Tongue (tissue), 3 donors: ENCODE measurements at places on chromosomes 1 and 21. TPM values are rescaled to one million over a fixed set of nuclear protein-coding genes. Genes with fewer than 3 reads are reported as not detected.
A peak's percentile ranks its signal among the peaks of the same experiment; 100 is the strongest.

The CRB1 gene
- 1.2 TPM for total RNA-seq

The RRP1 gene
- 17.2 TPM for total RNA-seq

DNA sequence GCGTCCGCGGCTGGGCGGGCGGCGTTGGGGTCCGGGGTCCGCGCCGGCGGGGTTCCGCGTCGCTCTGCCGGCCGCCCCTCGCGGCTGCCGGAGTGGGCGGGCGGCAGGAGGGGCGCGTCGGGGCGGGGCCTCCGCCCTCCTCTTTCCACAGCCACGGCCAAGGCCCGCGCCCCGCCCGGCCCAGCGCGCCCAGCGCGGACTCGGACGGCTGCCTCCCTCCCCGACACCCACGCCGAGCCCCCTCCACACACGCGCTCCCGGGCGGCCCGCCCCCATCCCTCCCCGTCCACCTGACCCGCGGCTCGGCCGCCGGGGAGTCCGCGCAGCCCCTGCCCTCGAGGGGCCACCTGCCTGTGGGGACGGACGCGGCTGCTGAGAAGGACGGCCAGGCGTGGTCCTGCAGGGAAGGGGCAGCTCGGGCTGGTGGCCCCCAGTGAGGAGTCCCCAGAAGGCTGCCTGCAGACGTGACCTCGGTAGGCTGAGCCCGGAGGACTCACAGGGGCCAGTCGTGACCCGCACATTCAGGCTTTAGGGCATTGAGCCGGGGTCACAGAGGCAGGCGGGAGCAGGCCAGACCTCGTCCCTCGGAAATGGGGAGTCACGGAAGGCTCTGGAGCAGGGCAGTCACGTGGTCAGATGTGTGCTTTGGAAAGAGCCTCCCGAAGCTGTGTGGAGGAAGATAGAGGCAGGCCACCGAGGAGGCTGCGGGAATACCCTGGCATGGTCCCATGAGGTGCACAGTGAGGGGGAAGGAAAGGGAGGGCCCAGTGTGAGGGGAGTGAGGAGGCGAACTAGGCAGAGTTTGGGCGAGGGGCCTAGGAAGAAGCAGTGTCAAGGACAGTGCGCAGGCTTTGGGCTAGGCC lies at the start of gene COL8A2:
COL8A2 (minus strand) TSS at position 94 of the 863 bp plus-strand sequence. CDS start 24,980 bp downstream, outside the sequence.
- no peak for DNase-seq

- DNase-seq: no peak
Observed at GRCh38 chr21:22125581-22125980, 1127.4 kb downstream of the NCAM2 start.

DNA sequence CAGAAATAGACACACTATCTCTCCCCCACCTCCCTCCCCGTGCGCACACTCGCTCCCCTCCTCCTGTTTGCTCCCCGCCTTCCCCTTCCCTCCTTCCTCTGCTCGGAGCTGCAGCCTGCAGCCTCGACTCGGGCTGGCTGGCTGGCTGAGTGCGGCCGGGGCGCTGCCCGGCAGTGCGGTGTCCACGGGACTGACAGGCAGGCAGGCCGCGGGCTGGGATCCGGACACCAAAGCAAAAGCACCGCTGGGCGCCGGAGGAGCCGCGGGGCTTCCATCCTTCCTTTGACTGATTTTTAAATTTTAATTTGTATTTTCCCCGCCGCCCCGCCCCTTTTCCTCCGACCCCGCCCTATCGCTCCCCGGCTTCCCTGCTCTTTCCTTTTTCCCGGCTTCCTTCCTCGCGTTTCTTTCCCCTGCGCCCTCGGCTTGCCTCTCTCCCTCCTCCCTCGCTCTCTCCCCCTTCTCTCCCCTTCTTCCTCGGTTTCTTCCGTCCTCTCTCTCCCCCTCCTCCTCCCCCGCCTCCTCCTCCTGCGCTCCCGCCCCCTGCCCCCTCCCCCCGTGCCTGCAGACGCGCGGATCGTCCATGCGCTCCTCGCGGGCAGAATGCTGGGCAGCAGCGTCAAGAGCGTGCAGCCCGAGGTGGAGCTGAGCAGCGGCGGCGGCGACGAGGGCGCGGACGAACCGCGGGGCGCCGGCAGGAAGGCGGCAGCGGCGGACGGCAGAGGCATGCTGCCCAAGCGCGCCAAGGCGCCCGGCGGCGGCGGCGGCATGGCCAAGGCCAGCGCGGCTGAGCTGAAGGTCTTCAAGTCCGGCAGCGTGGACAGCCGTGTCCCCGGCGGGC lies 109.4 kb downstream of the NAV1 start:
- peak; percentile 77 for DNase-seq

GRCh38 chr1:151817353-151817730 lies 12.1 kb upstream of the LINGO4 start:
- DNase-seq: peak; percentile 82

DNA sequence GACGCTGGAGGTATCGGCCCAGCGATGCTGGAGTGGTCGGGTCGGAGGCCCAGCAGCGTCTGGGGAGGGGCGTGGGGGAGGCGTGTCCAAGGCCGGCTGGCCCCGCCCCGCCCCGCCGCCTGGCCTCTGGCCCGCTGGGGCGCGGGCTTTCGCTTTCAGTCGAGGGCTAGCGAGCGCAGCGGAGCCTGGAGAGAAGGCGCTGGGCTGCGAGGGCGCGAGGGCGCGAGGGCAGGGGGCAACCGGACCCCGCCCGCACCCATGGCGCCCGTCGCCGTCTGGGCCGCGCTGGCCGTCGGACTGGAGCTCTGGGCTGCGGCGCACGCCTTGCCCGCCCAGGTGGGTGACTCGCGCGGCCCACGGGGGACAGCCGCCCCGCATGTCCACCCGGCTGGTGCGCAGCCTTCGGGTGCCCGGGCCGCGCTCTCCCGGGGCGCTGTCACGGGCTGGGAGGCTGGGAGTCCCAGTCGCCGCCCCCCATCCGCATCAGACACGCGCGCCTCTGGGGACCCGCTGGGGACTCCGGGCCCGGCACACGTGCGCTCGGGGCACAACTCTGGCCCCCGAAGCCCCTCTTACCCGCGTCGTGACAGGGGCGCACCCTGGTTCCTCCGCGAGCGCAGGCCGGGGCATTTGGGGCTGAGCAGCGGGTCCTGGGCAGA lies at the start of gene TNFRSF1B:
TNFRSF1B (plus strand) TSS at position 158 of the 659 bp plus-strand sequence; CDS start at position 259, 101 bp downstream.
- peak; percentile 47 for DNase-seq

The TSACC gene
- not detected for total RNA-seq

The NEK2 gene
- 9.5 TPM for total RNA-seq

DNA sequence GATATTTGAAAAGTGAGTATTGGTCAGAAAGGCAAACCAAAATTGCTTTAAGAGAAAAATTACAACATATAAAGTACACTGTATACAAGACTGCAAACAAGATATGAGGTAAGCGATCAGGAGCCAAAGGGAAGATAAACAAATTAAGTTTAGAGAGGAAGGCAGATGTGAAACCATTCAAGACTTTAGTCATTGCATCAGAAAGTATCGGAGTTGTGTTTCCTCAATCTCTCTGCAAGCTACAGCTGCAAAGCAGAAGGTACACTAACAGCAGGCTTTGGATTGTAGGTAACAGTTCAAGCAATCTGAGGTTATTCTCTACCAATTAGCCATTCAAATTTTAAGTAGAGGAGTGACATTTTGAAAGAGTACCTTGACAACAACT lies 21.3 kb upstream of the TLCD4 start:
- DNase-seq: no peak

- DNase-seq: peak; percentile 94
Observed at GRCh38 chr1:227762231-227762911, 27.1 kb downstream of the SNAP47 start.

The RGS13 gene
- total RNA-seq: 0.10 TPM

DNA sequence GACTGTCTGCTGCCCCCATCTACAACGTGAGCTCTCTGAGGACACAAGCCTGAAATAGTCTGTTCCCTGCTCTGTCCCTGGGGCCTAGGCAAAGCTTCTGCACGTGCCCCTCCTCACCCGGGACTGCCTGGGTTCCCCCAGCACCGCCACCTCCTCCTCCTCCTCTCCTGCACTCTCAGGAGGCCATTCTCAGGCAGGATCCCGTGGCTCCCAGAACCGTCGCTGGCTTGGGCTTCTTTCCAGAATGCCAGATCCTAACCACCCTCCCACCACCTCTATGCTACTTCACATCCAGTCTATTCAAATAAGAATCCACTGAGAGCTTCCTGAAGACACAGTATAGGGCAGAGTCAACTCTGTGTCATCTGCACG lies 11.2 kb downstream of the NPHP4 start:
- DNase-seq: no peak

- no peak for DNase-seq
Observed at GRCh38 chr21:39186676-39187075, 3.4 kb upstream of the PSMG1 start.

DNA sequence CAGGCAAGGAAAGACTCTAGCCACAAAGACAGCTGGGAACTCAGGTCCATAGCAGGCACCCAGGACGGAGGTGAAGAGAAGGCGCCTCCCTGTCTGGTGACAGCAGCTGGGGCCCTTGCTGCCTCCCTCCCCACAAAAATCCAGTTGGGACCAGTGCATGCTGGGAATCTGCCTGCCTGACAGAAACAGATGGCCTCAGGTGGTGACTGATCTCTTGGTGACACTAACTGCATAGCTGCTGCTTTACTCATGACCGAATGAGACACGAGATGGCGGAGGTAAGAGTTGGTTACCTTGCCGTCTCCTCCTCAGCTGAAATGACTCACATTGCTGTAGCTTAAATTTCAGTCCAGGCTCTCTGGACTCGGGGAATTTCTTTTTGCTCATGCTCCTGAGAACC lies 130.3 kb downstream of the FGGY start:
- DNase-seq: peak; percentile 73

DNA sequence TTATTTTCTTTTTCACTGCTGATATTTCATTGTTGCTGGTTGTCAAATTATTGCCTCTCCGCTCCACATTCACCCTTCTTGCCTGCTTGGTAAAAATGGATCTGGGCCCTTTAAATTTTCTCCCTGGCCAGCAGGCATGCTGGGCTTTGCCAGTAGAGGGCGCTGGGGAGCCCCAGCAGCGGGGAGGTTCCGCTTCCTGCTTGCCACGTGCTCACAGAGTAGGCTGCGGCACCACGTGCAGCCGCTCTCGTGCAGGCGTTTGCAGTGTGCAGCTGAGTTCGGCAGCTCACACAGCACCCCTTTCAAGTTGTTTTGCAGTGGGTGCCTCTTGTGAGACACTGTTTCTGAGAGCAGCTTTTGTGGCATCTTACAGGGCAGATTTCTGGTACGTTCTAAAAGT lies at the start of gene ACTL8:
ACTL8 (plus strand) TSS at position 214 of the 400 bp plus-strand sequence. CDS start 67,676 bp downstream, outside the sequence.
- no peak for DNase-seq

The FBLIM1 gene
- total RNA-seq: 22.4 TPM
